EL (cell line): ENCODE measurements at places on chromosomes 5 and 9.

DNA sequence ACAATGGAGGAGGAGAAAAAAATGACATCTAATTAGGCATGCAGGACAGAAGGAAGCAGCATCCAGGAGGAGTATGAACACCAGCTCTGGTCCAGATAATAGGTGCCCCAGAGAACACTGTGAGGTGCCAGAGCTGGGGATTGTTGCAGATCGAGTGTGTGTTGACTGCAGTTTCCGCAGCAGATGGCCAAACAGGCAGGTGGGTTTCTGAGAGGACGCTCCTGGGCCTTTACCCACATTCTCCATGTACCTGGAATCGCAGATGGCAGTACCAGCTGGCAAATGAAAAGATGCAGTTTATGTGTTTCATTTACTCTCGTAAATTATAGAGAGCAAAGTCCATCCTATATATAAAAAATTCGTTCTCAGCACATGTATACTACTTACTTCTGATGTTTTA is 182.2 kb upstream of the ISL1 start:
- no peak for DNase-seq

DNA sequence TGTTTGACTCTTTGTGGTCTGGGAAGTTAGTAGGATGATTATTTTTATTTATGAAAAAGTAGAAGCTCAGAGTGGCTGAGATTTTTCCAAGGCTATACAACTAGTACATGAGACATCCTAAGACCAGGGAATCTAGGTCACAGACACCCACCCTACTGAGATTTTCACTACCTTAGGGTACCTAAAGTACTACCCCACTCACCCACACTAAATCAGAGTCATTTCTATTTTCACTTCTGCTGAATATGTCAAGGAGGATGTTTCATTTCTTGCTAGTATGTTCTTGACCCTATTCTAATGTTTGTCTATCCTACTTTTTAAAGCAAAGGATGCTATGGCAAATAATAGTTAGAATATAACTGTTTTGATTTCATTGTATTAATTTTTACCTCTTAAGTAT is 206.0 kb downstream of the ATP10B start:
- DNase-seq: no peak

DNA sequence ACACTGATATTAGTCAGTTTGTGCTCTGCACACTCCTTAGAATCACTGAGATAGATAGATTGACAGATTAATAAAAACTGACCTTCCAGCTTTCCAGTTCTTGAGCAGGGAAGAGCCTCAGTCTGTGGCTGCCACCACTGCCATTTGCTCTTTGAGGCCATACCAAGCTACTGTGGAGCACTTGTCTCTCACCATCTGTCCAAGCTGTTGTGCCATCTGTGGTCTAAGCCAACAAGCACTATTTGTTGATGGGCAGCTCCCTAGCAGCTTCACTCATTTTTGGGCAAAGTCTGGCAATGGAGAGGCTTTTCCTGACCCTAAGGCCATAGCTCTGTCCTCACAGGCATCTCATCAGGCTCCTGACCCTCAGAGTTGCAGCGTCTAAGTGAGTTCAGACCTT is 30.4 kb downstream of the HTR1A start:
- no peak for DNase-seq

DNA sequence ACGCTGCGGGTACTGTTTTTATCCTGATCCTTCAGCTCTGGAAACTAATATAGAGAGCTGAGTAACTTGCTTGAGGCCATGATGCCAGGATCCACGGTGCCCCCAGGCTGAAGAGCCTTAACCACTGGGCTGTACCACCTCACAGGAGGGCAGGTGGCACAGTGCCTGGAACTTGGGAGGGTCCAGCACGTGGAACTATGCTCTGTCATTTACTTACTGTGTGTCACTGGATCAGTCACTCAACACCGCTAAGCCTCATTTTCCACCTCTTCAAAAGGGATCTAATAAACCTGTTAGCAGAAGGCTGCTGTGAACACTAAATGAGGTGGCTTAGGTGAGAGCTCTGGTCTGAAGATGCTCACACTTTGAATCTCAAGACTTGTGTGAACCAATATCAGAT is 29.6 kb downstream of the KCNIP1 start:
- no peak for DNase-seq

DNA sequence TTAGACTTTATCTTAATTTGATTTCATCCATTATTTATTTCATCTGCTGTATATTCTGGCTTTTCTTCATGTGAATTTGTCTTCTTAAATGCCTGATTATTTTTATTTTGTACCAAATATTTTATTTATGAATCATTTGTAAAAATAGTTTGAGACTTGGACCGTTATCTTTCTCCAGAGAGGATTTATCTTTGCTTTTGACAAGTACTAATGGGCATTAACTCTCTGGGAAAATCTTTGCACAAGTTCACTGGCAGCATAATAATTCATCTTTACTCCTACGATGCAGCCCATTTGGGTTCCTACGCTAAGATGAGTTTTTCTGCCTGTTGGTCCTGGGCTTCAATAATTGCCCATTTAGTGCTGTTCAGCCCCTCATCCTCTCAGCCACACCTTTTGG is 131.0 kb upstream of the RORB start:
- DNase-seq: no peak

- DNase-seq: no peak
Measured at GRCh38 chr9:102642651-102643050, 352.5 kb upstream of the CYLC2 start.

DNA sequence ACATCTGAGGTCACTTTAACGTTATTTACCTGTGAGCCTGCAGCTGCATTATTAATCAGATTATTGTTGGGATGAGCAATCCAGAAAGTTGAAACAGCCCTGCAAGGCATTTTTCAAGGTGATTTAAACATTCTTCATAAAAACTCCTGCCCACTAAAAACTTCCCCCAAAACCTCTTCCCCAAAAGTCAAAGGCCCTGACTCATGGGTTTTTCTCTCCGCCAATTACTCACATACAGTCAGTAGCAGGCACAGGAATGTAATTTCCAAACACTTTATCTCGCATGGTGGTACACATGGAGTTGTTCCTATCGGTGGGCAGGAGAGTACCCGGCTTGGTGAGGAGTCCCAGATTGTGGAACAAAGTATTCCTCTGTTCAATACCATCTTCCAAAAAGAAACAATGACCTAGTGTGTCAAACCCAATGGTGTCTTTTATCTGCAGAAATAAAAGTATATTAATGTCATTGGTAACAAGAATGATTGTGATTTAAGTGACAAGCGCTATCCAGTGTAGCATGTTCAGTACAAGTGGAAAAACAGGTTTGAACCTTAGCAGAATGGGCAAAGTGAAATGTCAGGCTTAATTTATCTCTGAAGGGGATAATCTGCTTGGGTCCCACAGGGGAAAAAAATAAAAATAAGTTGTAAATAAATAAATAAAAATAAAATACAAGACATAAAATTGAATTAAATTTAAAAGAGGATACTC is 38.3 kb downstream of the CEMIP2 start:
- DNase-seq: peak; percentile 45

GRCh38 chr5:178123966-178124925 is 6.6 kb upstream of the RMND5B start:
- no peak for DNase-seq

DNA sequence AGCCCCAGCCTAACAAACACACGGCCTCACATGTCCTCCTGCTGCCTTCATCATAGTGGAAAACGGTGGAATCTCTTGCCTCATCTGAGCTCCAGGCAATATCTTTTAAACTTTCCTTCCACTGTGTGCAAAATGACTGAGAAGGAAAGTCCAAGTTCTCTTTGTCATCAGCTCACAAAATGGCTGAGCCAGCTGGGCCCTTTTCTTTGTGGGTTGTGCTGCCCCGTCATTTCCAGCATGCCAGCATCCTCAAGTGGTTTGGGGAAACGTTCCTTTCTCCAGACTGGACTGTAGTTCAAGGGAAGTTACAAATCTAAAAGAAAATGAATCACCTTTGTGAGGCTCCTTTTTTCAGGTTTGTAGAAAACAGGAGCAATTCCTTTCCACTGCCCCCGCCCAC is 171.1 kb upstream of the FSTL4 start:
- no peak for DNase-seq

- no peak for DNase-seq
Measured at GRCh38 chr9:14336244-14336643, 22.3 kb upstream of the NFIB start.

- DNase-seq: no peak
Measured at GRCh38 chr9:8961186-8961851, 1161.7 kb upstream of the DMAC1 start.

GRCh38 chr5:143063175-143063970 is 293.2 kb downstream of the ARHGAP26 start:
- DNase-seq: no peak
